ENCODE measurements at places on chromosomes 3 and 15.

DNA sequence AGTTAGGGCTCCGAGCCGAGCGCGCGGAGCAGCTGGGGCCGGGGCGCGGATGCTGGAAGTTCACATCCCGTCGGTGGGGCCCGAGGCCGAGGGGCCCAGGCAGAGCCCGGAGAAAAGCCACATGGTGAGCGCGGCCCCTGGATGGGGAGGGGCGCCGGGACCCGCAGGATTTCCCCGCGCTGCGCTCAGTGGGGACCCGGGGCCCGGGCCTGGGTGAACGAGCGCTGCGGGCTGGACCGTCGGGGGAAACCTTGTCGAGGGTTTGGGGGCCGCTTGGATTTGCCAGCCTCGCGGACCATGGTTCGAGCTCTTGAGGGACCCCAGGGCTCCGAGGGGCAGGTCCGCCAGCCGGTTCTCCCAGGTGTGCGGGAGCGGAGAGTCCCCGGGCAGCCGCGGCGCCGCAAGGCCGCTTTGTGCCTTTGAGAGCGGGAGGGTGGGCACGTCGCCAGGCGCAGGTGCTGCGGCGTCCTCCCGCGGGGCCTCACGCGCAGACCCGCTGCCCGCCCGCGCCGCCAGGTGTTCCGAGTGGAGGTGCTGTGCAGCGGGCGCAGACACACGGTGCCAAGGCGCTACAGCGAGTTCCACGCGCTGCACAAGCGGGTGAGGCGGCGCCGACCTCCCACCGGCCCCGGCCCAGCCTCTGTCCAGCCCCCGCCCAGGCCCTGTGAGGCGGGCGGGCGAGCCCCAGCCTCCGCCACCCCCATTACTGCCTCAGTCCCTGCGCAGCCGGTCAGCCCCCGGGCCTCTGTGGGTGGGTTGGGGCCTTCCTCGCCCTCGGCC lies at the start of gene SNX22:
TSS of gene SNX22 (plus strand) at position 5 of the 780 bp plus-strand sequence. CDS start at position 50, 45 bp downstream.
- no peak for DNase-seq

DNA sequence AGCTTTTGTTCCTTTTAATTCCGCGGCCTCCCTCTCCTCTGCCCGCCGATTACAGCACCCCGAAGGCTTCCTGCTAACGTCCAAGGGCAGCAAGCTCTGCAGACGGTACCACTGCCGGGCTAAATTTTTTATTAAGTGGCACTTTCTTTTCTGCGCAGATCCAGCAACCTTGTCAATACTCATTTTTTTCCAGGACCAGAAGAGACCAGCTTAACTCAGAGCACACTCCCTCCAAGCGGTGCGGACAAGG lies 542 bp upstream of the MEIS2 start:
- no peak for DNase-seq

- no peak for DNase-seq
Observed at GRCh38 chr15:61524086-61524485, 295.0 kb upstream of the RORA start.

- no peak for DNase-seq
Observed at GRCh38 chr3:38475716-38476115, 20.4 kb upstream of the EXOG start.

DNA sequence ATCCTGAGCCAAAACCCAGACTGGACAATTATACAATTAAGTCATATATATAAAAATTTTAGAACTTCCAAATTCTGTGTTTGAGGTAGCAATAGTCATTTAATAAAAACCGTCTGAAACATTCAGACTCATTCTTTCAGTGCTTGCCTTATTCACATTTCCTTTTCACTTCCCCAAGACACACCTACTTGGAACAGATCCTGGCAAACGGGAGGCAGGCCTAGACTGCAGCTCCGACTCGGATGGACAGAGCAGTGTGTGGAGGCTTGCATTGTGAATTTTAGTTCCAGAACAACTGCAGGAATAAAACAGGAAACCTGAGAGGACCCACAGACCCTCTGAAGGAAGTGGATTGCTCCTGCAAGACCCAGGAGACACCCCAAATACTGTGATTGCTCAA lies 341.4 kb downstream of the CNTN3 start:
- no peak for DNase-seq

DNA sequence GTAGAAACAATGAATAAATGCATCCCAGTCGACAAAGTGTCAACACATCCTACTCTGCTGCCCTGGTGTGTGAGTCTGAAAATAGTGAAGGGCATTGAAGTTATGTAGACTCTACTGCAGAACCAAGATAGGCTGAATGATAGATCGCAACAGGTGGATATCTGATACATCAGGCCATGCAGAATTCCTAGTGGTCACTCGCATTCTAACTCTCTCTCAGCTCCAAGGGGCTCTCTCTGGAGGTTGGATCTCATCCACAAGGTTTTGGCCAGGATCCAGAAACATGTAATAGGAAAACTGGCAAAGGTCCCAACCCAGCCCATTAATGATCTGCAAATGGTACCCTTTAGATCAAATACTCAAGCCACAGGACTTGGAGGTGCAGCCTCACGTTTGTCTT lies 514.1 kb downstream of the MAGI1 start:
- DNase-seq = no peak

DNA sequence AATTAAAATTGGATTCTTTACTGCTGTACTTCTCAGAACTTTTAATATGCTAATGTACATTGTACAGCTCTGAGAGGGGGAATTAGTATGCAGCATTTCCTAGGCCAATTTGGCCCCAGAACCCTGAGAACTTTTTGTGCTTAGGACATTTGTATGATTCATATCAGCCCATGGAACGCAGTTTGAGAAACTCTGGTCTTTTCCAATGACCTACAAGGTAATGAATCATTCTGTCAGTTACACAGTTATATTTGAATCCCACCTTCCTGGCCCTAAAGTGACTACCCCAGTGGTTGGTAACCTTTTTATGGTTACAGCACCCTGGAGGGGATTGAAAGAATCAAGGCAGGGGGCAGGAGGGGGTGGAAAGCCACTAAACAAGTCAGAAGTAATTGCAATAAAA lies 25.6 kb upstream of the KBTBD12 start:
- DNase-seq = no peak

- DNase-seq = no peak
Observed at GRCh38 chr3:174295306-174296092, 563.6 kb upstream of the NAALADL2 start.

- DNase-seq = no peak
Observed at GRCh38 chr3:123773681-123774431, 110.3 kb downstream of the MYLK start.

DNA sequence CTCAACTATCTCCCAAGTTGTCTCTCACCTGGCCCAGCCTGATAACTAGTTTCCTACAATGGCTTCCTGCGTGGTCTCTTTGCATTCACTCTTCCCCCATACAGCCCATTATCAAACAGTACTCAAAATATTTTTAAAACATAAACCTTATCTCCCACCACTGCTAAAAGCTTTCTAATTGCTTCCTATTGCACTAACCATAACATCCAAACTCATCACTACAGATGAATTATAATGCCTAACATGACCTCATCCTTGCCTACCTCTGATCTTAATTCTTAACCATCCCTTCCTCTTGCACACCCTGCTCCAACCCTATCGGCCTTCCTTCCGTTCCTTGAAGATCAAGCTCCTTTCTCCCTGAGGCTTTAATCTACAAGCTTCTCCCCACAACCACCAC lies 17.0 kb downstream of the ACAP2 start:
- no peak for DNase-seq

GRCh38 chr3:14520967-14521366 lies 19.2 kb downstream of the GRIP2 start:
- no peak for DNase-seq

GRCh38 chr15:71333136-71333700 lies 217.9 kb downstream of the THSD4 start:
- DNase-seq = no peak

DNA sequence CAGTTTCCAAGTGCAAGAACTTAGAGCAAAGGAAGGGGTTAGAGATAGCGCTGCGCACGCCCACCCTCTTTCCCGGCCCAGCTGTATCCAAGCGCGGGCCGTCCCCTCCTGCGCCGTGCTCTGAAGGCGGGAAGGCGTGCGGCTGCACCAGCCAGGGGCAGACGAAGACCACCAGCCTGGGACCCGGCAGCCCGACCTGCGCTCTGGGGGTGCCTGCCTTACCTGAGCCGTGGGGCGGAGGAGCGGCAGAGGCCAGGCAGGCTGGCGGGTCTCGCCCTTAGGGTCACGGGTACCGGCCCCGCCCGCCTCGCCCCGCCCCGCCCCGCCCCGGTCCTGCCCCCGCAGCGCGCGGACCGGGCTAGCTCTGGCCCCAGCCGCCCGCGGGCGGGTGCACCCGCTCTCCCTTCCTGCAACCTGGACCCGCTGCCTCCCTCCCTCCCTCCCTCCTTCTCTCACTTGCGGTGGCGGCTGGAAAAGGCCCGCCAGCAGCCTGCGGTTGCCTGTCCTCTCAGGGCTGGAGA lies at the start of gene WDR72:
TSS of gene WDR72 (minus strand) at position 253 of the 521 bp plus-strand sequence. CDS start 26,514 bp downstream, outside the sequence.
- DNase-seq = no peak

DNA sequence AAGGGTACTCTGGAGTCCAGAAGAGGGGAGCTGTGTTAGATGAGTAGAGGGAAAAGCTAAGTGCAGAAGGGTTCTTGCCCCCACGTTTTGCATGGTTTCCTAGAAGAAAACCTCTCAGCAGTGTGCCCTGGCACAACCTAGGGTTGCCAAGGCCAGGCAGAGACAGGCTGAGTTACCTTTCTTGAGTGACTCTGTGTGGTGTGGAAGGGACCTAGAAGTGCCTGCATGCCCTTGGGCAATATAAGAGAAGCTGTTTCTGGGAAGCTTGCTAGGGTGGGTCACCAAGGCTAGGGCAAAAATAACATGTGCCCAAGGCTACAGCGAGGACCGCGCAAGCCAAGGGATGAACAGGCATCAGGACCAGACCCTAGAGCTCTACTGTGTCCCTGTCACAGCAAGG lies 3.4 kb upstream of the SAMD7 start:
- DNase-seq = no peak

DNA sequence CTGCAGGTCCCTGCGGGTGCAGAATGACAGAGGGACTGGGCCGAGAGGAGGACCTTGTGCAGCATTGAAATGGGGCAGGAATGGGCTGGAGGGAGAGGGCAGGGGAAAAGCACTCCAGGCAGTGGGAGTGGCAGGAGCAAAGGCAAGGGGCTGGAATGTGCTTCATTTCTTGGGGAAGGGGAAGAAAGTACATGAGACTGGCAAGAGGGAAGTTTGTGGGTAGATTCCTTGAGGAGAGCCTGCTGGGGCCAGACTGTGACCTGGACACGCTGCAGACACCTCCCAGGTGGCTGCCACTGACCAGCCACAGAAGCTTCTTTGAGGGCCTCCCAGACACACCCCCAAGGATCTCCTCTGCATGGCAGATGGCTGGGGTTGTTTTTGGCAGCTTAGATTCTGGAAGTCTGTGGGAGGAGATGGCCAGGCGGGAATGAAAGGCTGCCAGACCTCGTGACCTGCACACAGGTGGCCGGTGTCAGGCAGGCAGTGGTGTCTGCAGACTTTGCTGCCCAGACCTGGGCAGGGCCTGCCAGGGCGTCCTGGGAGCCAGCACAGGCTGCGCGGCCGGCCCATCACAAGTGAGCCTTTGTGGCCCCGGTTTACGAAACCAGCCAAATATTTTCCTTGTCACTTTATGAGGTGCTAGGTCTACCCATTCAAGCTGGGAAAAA lies 53.1 kb downstream of the SPSB4 start:
- no peak for DNase-seq

GRCh38 chr3:144363856-144364255 lies 392.2 kb downstream of the DIPK2A start:
- no peak for DNase-seq

DNA sequence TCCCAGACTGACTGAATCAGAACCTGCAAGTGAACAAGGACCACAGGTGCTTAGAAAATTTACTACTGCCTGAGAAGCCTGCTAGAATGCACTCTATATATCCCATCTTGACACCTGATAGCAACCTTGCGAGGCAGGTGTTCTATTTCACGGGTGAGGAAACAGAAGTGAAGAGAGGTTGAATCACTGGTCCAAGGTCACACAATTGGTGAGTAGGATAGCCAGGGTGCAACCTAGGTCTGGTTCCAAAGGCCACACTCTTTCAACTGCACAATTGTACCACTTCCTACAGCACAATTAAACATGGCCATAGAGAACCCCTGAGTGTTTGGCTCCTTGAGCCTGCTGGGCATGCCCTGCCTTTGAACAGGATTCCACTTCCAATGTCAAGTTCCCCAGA lies 87.0 kb downstream of the RAB11A start:
- no peak for DNase-seq

GRCh38 chr15:78640527-78641101 lies 396 bp downstream of the CHRNB4 start:
- no peak for DNase-seq

DNA sequence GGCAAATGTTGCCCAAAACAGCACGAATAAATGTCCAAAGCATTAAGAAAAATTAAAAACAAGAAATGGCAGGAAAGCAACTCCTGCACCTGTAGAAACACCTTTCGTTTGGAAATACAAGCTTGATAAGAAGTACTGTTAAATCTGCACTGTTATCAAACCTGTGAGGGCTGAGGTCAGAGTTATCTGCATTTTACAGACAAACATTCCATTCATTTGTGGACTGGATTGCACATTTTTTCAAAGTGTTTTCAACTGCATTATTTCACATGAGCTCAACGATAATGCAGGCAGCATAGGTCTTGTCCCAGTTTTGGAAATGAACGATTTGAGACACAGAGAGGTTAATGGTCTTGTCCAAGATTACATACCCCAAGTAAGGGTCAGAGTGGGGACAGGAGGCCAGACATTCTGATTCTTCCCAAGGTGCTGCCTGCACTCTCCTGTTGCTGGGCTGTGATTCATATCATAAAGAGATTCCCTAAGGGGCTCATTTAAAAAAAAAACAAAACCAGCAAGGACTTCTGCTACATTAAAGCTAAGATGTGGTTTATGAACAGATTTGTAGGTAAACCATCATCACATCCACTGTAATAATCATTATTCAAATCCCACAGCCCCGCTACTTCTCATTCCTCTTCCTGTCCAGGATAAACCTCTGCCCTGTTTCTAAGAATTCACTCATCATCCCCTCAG lies 13.0 kb downstream of the GUCA1C start:
- DNase-seq = no peak

GRCh38 chr3:160747422-160747821 lies 8.6 kb upstream of the PPM1L start:
- DNase-seq = no peak

DNA sequence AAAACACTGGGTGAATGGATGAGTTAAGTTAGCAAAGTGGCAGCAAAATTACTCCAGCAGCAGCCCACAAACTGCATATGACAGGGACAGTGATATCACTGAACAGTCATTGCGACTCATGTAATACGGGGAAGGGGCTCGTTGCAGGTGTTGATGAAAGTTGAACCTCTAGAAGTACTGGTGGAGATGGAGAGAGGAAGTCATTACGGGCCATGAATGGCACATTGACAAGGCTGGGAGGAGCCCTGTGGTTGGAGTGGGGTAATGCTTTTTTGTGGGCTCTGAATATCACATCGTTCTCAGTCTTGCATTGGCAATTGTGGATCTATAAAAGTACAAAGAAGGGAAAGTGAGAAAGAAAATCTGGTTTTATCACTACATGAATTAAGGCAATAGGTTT lies 278.1 kb downstream of the ZPLD1 start:
- no peak for DNase-seq

- no peak for DNase-seq
Observed at GRCh38 chr3:106114848-106115247, 246.0 kb upstream of the CBLB start.

- no peak for DNase-seq
Observed at GRCh38 chr3:114504941-114505628, 211.3 kb downstream of the TIGIT start.
